ENCODE measurements at places on chromosomes 1 and 21.

DNA sequence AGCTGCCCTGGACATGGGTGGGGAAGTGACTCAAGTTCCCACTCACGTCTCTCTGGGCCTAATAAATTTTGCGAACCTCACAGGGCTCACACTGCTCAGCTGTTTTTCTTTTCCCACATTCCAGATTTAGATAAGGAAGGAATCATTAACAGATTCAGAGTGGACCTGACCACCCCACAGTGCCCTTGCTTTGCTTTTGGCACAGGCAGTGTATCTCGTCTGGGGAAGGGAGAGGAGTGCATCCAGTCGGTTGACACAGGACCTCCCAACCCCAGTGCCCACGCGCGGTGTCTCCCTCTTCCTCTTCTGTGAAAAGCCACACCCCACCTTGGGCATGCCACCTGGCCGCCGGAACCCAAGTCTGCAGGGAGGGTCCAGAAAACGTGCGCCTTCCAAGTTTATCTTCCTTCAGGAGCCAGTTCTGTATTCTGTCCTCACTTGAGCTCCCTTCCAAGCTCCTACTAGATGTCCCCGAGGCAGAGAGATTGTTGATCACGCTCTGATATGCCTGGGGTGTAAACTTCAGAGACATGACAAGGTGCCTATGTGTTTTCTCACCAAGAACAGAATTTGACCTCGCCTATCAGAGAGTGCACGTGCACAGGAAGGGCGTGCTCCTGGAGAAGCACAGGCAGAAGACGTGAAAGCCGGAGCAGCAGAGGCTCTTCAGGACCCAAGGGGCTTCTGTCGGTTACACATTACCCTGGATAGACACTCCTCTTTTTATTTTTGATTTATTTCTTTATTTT is 9.5 kb upstream of the SLC2A5 start:
- DNase-seq: no peak

DNA sequence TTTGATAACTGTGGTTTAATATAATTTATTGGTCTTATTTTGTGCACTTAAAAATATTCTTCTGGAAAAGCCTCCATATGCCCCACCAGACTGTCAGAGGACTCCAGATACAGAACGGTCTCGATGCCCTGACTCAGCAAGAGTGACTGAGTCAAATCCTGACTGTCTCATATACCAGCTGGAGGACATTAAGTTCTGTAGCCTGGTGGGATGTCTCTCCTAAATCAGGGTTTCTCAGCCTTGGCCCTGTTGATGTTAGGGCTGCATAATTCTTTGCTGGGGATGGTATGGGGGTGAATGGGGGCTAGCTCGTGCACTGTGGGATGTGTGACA is 67.7 kb upstream of the TLR5 start:
- DNase-seq: no peak

DNA sequence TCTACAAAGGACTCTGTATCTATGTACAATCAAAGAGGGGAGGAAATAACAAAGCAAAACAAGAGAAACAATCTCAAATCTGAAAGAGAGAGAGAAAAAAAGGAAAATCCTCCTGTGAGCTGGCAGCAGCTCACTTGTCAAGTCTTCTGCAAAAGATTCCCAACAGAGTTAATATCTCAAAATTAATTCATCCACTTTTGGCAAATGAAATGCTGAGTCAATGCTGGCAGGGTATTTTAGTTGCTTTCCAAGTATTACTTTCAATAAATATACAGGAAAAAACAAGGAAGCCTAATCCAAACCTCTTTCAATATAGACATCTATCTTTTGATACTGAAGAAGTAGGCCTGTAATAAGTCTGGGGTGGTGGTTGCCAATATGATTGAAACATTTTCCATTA is 613.9 kb upstream of the NEGR1 start:
- DNase-seq: no peak

GRCh38 chr21:18636897-18637296 is 233.3 kb upstream of the TMPRSS15 start:
- DNase-seq: no peak

DNA sequence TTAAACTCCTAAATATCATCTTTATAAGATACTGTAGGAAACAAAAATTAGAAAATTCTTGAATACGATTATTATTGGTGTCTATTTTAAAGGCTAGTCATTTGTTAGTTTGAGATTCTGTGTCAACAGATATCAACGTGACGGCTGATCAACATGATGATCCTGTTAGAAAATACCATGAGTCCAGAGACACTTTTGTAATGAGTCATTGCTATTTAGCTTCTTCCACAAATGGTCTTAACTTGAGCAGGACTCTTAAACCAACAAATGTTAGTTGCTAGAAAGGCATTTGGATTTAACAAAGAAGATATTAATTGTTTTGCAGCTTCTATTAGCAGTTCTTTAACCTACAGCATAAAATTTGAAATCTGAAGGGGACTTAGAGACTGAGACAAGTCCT is 131.2 kb downstream of the TGFB2 start:
- no peak for DNase-seq

DNA sequence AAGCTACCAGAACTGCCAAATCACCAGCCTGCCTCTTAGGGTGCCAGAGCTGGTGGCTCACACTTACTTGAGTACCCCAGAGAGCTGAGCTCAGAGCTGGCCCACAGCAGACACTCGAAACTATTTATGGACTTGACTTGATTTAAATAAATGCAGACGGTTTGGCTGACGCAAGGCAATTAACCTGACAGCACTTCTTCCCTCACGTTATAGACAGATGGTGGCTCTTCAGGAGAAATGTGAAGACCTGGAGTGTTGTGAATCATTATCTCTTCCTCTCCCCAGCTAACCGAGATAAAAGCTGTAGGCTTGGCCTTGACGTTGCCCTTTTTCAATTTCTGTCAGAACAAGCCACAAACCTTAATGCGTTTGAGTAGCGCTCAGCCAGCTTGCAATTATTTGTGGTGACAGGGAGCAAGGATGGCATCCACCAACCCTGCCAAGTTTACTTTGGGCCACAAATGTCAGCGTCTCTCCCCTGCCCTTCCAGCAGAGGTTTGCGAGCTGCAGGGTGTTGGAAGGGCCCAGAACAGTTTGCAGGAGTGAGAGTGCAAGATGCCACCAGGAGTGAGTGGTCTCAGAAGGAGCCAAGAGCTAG is 34.0 kb upstream of the BCAR3 start:
- DNase-seq: no peak

DNA sequence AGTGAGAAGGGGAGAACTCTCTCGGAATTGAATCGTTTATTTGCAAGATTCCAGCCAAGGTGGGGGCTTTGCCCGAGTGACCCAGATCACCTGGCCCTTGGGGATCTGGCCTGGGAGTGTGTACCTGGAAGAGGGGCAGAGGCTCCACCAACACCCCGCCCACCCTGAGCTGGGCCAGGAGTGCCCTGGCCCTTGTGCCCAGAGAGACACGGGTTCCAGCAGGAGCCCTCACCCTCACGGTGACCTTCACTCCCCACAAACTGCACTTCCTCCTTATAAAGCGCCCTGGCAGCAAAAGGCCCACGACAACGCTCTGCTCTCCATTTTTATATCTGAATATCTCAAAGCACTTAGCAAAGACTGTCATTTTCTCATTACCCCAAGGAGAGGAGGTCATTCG is 16.6 kb downstream of the CASZ1 start:
- no peak for DNase-seq

GRCh38 chr21:38590449-38591217 is 92.4 kb upstream of the ERG start:
- DNase-seq: no peak

DNA sequence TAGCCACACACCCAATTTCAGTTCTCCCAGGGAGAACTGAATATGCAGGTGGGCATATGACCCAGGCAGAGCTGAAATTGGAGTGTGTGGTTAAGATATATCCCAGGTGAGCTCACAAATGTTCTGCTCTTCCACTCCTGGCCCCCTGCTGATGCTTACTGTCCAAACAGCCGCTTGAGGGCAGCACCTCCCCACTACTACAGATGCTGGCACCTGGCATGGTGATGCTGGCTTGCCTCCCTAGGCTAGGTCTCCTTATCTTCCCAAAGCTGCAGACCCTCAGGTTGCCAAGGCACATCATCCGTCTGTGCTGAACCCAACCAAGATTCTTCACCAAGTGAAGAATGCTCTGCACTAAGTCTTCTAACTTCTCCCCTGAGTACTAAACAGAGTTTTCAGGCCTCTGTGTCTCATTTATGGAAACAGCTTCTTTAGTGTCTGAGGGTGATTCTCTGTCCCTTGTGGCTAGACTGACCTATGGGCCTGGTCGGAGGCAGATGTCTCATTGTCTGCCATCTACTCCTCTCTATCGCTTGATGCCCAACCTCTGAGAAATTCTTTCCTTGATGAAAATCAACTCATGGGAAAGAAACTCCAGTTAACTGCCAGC is 27.2 kb downstream of the XCL1 start:
- peak; percentile 83 for DNase-seq

DNA sequence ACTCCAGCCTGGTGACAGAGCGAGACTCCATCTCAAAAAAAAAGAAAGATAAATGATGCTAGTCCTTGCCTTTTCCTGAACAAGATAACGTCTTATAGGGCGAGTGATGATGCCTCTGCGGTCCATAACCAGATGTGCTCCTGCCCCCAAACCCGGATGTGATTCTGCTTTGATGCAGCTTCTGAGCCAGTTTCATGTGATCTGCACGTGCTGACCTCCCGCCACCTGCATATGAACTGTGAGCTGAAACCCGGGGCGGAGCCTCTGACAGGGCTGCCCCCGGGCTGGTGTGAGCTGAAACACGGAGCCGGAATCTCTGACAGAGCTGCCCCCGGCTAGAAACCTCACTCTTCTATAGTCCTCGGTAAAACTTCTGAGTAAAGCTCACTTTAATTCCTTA is 1.3 kb downstream of the KRTAP12-4 start:
- DNase-seq: no peak

DNA sequence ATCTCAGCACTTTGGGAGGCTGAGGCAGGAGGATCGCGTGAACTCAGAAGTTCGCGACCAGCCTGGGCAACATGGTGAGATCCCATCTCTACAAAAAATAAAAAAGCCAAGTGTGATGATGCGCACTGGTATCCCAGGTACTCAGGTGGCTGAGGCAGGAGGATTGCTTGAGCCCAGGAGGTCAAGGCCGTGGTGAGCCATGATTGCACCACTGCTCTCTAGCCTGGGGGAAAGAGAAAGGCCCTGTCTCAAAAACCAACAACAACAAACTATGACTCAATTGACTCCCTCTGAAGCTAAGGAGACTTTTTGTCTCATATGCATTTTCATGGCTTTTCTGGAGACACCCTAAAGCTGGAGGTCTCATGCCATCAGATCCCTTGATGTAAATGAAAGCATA is 118.8 kb downstream of the CCDC185 start:
- no peak for DNase-seq

DNA sequence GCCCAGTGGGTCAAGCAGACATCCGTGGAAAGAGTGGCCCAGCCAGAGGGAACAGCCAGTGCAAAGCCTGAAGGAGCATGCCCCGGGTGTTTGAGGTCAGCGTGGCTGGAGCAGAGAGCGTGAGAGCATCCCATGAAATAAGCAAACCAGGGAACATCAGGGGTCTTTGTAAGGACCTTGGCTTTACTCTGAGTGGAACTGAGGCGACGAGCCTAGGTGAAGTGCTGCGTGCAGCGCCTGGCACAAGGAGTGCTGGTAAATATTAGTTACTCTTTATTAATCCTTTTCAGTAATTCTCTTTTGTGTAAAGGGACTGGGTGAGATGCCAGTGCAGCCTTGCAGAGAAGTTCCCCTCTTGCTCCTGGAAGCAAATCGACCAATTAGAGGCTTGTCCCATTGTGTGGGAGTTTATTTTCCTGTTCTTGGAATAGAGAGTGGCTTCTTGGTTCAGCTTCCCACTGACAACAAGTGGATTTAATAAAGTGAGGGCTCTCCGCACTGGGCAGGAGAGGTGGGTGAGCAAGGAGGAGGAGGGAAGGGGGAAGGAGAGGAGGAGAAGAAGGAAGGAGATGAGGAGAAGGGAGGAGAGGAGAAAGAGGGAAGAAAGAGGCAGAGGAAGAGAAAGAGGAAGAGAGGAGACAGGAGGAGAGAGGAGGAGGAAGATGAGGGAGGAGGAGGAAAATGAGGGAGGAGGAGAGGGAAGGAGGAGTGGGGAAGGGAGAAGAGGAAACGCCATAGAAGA is 37.6 kb upstream of the DISP3 start:
- peak; percentile 29 for DNase-seq

GRCh38 chr1:228013935-228014930 is 7.4 kb downstream of the WNT3A start:
- DNase-seq: no peak

- DNase-seq: no peak
Measured at GRCh38 chr1:7633506-7634245, 137.4 kb upstream of the VAMP3 start.

DNA sequence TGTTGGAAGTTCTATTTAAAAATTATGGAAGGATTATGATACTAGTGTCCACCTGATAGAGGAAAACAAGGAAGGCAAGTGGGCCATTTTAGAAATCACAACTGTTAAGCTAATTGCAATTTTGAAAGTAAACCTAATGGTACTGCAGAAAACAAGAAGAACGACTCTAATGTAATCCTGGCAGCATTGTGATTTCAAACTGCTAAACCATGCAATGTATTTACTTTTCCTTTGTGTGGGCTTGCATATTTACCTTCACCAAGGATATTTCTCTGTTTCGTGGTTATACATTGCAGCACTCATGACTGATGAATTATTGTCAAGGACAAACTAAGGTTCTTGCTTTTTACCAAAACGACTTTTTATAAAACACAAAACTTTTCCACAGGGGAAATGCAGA is 88.1 kb downstream of the TM2D1 start:
- no peak for DNase-seq

GRCh38 chr1:155202731-155203515 is 4.8 kb downstream of the THBS3 start:
- no peak for DNase-seq

- DNase-seq: no peak
Measured at GRCh38 chr1:110098222-110099026, 13.8 kb upstream of the UBL4B start.

DNA sequence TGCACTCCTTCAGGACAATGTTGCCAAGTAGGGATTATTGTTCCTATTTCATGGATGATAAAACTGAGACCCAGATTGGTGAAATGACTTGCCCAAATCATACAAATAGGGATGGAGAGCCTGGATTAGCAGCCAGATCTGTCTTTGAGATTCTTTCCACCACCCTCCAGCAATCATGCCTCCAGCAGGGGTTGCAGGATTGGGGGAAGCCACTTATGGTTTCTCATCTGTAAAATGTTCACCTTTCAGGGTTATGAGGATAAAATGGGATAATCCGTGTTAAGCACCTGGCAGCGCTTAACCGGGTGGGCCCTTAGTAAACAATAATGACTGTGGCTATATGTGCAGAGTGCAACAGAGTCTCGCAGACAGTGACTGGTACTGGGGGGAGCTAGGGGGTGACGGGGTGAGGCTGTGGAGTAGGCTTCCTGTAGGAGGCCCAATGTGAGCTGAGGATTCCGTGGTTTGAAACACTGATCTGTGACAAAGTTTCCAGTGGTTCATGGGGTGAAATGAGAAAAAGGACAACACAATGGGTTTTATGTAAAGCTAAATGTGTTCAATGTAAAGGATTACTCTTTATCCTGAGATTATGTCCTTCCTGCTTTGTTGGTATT is 33.7 kb upstream of the FOXO6 start:
- no peak for DNase-seq

All from nucleus accumbens (tissue), 56 donors.